HT-29 (cell line): ENCODE measurements at places on chromosomes 1 and 21. TPM values are rescaled to one million over a fixed set of nuclear protein-coding genes. Genes with fewer than 3 reads are reported as not detected.
A peak's percentile ranks its signal among the peaks of the same experiment; 100 is the strongest.

- DNase-seq = no peak
These were observed 55.8 kb upstream of the ADAMTS1 start for GRCh38 chr21:26900980-26901379.

DNA sequence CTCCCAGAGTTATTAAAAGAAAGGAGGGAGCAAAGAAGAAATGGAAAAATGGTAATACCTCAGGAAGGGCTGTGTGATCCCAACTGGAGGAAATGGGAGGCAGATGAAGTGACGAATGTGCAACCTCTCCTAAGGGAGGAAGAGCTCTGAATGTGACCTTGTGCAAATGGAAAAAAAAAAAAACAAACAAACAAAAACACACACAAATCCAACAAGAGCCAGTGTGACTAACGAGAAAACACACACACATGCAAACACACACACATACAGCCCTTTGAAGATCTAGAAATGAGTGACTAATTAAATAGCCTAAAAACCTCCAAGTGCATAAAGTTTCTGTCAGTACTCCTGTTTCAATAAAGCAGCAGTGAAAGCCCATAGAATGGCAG, 49.0 kb downstream of the CCN1 start:
- DNase-seq = peak; percentile 68

GRCh38 chr1:161885759-161886158, 119.6 kb downstream of the ATF6 start:
- no peak for DNase-seq

DNA sequence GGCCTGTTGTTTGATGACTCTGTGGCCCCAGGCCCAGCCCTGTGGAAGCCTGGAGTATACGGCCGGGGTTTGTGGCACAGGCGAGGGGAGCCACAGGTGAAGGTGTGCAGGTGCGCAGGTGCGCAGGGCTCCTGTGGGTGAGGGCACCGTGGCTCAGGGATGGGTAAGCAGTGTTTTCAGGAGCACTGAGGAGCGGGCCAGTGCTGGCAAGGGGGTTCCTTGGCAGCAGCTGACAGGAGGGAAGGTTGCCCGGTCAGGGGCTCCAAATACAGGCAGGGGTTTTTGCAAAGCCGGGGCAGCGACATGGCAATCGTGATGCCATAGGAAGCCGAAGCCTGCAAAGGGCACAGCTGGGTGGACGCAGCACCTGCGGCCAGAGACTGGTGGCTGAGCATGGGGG, 20.7 kb downstream of the AGPAT3 start:
- no peak for DNase-seq

DNA sequence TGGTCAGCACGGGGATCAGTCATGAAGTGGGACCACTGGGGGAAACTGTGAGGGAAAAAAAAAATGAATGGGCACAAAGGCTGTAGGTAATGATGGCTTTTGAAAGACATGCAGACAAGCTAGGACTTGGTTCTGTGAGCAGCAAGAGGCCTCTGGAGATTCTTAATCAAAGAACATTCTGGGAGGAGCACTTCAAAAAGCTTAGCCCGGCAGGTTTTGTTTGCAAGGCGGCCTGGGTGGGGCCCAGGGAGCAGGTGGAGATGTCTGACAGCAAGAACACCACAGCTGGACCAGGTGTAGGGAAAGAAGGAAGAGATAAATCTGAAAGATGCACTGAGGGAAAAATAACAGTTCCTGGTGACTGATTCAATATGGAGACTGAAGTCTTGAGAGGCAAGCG, 6.0 kb downstream of the TEX35 start:
- no peak for DNase-seq

DNA sequence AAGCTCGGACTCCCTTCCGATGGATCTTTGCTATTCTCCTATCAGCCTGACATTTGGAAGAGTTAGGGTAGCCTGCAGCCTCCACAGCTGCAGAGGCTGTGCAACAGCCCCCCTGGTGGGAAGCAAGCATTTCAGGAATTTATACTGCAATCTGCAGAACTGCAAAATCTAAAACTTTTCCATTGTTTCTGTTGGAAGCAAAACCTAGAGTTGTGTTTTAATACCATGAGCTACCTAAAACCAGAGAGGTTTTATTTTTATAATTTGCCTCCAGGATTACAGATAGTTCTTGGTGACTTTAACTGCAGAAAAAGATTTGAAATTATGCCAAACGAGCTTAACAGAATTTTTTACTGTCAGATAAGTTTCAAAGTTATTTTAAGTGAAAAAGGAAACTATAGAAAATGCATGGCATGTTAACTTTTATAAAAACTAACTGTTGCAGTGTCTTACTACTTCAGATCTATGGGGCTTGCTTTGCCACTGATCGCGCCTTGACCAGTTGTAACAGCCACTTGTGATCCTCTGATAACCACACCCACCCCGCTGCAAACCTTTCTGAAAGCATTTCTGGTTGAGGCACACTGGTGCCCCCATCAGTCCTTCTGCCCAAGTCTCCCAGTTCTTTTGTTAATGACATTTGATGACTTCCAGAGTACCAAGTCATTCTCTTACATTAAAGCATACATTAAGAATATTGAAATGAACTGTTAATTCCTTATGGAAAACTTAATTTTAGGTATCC, 64.8 kb downstream of the PRDM2 start:
- DNase-seq = no peak

DNA sequence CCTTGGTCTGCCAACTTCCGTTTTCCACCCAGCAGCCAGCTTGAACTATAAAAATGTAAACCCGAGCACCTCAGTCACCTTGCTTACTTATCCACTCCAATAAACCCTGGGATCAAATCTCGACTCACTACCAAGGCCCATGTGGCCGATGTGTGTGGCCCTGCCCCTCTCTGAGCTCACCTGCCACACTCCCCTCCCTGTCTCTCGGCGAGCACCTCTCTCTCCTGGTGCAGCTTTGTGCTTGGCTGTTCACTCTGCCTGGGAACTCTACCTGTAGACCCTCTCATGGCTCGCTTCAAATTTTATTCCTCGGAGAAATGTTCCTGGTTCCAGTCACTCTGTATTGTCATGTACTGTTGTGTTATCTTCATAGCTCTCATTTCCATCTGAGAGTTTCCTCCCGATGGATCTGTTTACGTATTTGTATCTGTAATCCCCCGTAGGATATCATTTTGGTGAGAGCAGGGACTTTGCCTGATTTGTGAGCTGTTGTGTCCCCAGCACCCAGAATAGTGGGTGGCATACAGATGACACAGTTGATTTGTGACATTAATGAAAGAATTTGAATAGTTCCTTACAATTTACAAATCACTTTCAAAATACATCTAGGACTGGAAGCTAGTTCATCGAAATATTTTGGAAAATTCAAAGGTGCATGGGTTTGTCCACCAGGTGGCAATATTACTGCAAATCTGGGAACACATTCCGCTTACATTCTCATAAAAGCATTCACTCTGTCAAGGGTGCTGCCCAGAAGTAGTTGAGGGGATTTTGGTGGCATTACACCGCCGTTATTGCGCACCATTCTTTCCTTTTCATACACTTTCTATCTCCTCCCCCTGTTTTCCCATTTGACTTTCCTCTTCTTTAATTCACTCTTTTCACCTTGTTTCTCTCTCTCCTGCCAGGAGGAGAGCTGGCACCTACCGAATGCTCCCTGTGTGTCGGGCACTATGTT, 95.3 kb downstream of the ABCA4 start:
- peak; percentile 82 for DNase-seq

DNA sequence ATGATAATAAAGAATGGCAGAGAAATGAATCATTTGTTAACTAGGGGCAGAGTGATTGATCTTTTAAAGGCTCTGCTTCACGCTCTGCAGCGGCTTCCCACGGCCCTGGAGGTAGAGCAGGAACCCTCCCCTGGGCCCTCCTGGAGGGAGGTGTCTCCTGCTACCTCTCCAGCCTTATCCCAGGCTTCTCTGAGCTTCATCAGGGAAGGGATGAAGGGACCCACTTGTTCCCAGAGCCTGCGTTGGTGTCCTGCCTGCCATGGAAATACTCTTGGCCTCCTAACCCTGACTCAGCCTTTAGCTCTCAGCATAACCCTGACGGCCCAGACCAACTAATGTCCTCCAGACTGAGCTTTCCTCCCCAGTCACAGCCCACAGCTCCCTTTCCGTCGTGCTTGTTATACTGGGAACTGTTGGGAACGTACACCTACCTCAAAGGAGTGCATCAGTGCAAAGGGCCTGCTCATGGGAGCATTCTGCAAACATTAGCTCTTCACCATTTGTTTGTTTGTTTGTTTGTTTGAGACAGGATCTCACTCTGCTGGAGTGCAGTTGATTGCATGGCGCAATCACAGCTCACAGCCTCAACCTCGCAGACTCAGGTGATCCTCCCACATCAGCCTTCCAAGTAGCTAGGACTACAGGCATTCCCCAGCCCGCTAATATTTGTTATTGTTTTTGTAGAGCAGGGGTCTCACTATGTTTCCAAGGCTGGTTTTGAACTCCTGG, 17.4 kb upstream of the HNRNPU start:
- DNase-seq = no peak

- DNase-seq = no peak
These were observed 459 bp downstream of the ARV1 start for GRCh38 chr1:230979389-230979716.

DNA sequence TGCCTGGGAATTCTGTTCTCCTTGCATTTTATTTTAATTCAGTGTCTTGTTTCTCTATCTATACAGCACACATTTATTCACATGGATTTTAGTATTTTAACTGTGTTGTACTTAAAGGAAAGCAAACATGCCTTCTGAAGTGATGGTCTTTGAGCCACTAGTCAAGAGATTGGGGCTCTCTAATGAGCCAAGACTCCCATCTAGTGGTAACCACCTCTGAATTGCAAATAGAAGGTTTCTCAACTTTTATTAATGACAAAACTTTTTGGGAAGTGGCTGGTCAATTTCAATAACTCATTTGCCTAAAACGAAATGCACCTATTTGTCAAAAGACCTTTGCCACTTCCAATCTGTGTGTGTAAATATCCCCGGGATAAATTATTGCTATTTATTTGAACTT, 199.6 kb downstream of the LTN1 start:
- peak; percentile 2 for DNase-seq

- DNase-seq = no peak
These were observed 585.4 kb upstream of the PBX1 start for GRCh38 chr1:163973586-163973985.

DNA sequence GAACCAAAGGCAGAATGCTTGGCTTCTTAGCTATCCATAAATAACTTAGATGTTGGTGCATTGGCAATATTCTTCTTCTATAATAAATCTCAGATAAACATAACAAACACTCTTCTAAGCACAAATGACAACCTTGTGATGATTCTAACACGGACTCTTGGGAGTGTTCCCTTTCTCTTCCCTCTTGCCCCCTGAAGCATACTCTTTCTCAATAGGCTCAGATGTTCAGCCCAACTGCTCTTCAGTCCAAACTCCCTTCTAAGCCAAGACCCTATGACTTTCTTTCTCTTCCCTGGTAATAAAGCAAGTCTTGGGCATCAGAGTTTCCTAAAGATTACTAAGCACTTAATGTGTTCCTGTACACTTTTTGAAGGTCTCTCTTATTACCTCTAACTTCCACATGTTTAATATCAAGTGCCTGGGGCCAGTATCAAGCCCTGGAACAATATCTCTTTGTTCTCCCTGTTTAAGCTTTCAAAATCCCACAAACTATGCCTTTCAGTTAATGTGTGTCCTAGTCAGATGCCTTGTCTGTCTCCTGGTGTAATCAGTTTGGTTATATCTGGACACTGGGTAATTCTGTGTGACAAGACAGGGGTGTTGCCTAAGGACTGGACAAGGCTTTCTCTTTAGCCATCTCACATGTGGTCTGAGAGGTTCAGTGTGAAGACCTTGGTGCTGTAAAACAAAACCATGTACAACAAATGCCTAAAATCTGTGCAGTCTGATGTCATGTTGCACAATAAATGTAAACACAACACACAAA, 92.9 kb upstream of the IVNS1ABP start:
- no peak for DNase-seq

DNA sequence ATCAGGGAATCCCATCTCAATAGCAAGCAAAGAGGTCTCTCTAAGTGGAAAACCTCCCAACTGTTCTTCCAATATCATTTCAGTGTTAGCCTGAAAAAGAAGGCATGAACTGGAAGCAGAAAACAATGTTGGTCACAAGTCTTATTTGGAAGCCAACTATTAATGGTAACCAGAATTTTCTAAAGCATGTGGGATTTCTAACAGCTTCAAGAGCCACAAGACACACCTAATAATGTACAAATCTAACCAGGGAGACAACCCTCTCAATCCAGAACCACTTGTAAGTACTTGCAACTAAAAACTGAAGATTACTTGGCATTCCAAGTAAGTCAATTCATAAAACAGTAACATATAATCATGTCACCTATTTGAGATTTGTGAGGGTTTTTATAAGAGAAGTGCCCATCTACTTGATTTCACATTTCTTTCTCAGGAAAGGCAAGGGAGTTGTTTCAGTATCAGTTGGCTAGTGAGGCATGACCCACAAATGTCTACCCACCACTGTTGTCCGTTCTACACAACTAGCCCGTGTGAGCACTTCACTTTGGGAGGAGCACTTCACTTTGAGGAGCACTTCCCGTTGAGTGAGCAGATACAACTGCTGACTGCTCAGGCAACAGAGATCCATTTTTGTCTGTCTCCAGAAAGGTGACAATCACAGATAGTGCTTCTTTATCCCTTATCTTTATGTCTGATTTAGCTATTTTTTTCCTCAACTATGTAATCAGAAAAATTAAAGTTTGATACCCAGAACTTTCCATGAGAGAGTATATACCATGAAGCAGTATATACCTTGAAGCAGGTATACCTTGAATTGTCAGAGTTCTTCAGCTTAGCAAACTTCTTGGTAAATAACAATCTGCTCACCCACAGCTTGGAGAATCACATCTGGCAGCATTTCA, 11.1 kb downstream of the STX6 start:
- no peak for DNase-seq

GRCh38 chr1:55062801-55063576, 23.6 kb downstream of the PCSK9 start:
- DNase-seq = no peak

DNA sequence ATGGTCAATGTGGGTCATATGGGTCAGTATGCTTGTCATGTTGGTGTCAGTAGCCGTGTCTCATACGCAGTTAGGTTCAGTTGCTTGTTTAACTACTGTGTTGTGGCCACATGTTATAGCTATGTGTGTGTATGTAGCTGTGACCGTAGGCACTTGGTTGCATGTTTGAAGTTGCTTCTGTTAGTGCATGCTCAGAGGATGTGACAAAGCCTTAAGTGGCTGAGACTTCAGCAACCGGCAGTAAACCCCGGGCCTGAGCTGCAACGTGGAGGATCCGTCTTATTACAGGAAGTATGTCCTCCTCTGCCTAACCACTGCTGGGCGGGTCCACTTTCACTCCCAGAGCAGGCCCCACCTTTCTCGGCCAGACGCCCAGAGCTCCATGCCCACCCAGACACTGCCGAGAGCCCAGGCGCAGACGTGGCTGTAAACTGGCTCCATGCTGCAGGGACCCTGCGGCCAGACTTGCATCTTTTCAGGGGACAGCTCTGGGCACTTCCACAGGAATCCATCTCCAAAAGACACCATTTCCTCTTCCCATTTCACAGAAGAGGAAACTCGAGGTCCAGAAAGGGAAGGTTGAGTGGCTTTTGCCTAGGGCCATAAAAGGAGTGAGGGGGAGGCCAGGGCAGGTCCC, 2.2 kb downstream of the TCEA3 start:
- DNase-seq = peak; percentile 60

GRCh38 chr1:234542211-234542850, 63.4 kb upstream of the TARBP1 start:
- no peak for DNase-seq

GRCh38 chr1:224894915-224895314, 34.6 kb upstream of the DNAH14 start:
- peak; percentile 19 for DNase-seq

- no peak for DNase-seq
These were observed 288.3 kb upstream of the ADGRL2 start for GRCh38 chr1:81512252-81513003.

- no peak for DNase-seq
These were observed 33.7 kb downstream of the RASAL2 start for GRCh38 chr1:178127482-178128191.

The TENT5C gene
- 0.05 and 0.13 TPM in 2 replicates for total RNA-seq

The FABP3 gene
- total RNA-seq = not detected in 2 replicates
